ENCODE measurements at places on chromosomes 12 and 14. TPM values are rescaled to one million over a fixed set of nuclear protein-coding genes. Genes with fewer than 3 reads are reported as not detected.

RD3L gene
- 39.6 TPM for polyA plus RNA-seq

CELA1 gene
- not detected for polyA plus RNA-seq

DNA sequence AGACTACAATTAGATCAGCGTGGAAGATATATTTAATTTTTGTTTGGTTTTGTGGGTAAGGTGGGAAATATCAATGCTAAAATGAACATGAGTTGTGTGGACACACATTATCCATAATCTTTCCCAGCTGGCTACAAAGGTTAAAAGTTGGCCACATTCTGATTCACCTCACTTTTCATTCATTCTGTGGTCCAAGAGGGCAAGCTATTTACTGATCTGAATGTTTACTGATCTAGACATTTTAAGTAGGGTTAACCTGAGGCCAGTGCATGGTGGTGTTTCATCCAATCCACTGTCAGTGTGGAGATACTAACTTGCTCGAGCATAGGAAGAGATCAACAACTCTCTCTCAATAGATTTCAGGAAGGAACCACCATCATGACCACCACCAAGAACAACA lies 71.6 kb downstream of the DCAF5 start:
- DNase-seq = no peak

DNA sequence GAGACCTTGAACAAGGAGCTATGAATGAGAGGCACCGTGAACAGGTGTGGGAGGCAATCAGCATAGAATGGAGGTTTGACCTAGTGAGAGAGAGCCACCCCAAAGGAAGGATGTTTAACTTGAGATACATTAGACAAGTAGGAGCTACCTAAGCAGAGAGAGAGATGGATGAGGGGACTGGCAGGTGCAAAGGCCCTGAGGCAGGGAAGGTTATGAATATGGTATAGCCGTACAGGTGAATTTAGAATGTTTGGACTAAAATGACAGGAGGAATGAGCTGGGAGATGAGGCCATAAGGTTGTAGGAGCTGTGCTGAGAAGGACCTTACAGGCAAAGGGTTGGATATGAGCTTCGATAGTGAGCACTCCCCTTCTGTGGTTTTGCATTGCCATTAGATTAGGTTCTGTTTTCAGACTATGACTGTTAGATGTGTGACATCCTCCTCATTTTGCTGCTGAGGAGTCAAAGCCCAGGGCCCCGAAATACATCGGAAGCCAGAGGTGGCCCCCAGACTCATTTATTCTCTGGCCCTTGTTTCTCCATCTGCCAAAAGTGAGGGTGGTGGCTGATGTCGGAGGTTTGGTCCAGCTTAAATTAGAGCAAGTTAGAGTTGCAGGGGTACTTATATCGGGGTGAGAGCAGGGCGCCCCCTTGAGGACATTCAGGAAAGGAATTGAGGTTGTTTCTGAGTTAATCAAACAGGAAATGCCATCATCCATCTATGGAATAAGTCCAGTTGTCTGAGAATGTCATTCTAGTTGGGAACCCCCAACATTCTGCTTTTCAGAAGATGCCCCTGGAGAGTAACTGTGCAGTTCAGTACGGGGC lies 29.4 kb downstream of the SLC24A4 start:
- no peak for DNase-seq

DNA sequence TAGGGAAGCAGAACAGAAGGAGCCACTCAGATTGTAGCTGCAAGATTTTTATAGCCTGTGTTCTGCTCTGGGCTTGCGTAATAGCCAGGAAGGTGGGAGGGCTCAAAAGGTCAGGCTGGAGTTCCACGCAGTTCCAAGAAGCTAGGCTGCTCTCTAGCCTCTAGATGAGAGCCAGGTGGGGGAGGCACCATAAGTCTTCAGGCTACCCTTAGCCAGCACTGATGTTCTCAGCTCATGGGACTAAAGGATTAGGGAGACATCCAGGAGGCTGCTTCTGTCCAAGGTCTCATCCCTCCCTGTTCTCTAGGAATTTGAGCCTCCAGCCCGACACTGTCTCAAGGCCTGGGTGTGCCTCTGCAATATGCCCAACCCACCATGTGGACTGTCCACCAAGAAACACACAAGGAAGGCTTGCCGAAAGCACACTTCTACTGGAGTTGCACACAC lies 1.7 kb downstream of the LMBR1L start:
- peak; percentile 76 for DNase-seq
